M059J (cell line): ENCODE measurements at places on chromosomes 13 and 19.
A peak's percentile ranks its signal among the peaks of the same experiment; 100 is the strongest.

DNA sequence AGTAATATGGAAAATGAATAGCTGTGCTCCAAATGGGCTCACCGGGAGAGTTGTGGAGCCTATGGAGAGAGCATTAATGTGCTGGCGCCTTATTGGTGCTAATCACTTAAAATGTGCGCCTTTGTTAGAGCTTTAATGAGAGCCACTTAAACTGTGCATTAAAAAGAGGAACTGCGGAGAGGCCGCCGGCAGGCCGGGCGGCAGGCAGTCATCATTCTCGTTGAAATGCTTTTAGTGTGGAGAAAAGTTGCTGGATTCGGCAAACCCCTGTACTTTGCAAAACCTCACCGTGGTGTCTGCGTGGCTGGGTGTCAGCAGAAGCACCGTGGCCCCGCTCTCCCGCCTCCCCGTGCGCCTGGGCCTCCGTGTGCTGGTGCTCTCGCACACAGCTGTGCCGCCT lies 105.5 kb downstream of the KDM4B start:
- DNase-seq, result no peak

GRCh38 chr19:33438987-33439781 lies 65.7 kb downstream of the CEBPG start:
- DNase-seq, result no peak

- no peak for DNase-seq
These were observed 91.8 kb upstream of the POSTN start for GRCh38 chr13:37690361-37690760.

DNA sequence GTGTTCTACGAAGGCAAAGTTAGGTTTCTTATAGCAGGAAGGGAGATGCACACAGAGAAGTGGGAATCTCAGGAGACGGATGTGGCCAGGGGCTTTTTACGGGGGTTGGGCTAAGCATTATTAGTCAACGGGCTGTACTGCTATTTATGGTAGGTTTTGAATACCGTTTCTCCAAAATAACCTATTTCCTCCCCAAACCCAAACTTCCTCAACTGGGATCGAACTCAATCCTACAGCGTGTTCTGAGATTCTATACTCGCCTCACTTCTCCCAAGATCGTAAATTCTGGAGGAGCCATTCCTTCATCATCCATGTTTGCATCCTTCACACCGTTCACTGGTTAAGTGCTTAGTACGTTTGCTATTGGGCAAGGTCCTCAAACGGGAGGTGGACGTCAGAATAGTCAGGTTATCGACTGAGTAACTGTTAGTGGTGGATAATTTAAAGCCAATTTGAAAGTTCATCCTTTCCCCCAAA lies 1.2 kb upstream of the TRIM13 start:
- DNase-seq, result no peak

- peak; percentile 72 for DNase-seq
These were observed 2.7 kb upstream of the RASAL3 start for GRCh38 chr19:15466851-15467733.

DNA sequence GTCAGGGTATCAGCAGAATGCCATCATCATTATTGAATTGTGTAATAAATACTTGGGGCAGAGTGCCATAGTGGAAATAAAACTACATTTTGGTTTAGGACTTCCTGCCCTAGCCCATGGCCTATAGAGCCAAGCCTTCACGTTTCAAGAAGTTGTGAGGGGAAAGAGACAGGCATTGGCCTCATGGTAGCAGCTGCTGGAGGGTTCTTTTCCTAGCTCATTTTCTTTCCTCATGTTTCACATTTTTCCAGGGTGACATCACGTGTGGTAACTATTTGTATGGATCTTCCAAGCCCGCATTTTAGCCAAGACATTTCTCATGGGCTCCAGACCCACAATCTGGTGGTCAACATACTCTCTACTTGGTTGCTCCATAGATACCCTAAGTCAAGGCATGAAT lies 80.4 kb downstream of the LRCH1 start:
- peak; percentile 79 for DNase-seq

DNA sequence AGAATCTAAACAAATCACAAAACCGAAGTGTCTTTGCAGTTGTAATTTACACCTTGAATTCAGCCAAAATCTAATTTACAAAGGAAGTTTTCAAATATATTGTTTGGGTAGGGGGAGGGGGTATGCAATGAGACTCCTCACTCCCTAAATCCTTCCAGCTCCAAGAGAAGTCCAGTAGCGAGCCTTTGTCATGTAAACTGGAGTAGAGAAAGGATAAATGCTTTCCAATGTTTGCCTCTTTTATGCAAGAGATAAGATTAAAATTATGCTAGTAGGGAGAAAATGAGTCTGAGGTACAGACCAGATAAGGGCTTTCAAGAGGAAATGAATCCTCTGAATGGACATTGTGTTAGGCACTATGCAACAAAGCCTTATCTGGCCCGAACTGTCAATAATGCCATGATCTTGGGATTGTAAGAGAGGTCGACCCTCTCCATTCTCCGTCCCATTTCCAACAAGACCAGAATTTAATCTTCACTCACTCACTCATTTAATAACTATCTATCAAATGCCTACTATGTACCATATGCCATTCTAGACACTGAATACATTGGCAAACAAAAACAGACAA lies 199.2 kb downstream of the LACC1 start:
- DNase-seq, result no peak

DNA sequence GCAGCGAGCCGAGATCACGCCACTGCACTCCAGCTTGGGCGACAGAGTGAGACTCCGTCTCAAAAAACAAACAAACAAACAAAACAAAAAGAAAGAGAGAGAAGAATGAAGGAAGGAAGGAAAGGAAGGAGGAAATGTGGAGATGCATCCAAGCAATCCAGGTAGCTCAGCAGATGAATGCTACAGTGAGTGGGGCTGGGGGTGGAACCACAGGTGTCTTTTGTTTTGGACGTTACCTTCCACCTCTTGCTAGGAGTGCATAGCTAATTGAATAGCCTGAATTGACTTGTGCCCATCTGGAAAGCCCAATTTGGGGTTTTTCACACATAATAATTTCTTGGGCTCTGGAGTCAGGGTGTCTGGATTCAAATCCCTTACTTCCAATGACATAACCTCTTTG lies 66.0 kb upstream of the GTF3A start:
- DNase-seq, result no peak

GRCh38 chr19:33176670-33177416 lies 17.3 kb upstream of the LRP3 start:
- DNase-seq, result peak; percentile 99

- no peak for DNase-seq
These were observed 70.3 kb downstream of the PIBF1 start for GRCh38 chr13:72852207-72852606.

GRCh38 chr13:70255406-70255991 lies 147.2 kb upstream of the KLHL1 start:
- DNase-seq, result no peak

- no peak for DNase-seq
These were observed 2.7 kb downstream of the RGCC start for GRCh38 chr13:41460074-41460465.

GRCh38 chr13:108915634-108916512 lies 286.5 kb downstream of the MYO16 start:
- DNase-seq, result peak; percentile 95

- peak; percentile 20 for DNase-seq
These were observed at the start of gene STOML3 for GRCh38 chr13:38990693-38991092. Gene STOML3, minus strand, starts transcription at chr13:38990831. Its CDS starts 110 bp downstream, at chr13:38990721.

- peak; percentile 18 for DNase-seq
These were observed 7.0 kb downstream of the ZNF562 start for GRCh38 chr19:9667898-9668297.

GRCh38 chr19:35525873-35526272 lies 2.2 kb downstream of the SBSN start:
- no peak for DNase-seq

DNA sequence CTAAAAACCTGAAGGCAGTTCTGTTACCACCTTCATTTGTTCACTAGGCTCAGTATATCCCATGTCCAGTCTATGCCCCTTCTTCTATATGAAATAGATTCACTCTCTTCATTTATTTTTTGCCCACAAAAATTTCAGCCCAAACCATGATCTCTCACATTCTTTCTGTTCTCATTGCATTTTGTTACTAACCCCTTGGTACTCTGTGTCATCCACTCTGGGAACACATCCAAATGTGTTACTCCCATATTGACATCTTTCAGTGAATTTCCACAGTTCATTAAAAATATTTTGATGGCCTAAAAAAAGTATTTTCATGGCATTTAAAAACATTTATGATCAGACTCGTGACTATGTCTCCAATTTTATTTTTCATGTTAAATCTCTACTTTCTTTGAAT lies 378.9 kb downstream of the SLITRK1 start:
- DNase-seq, result peak; percentile 47

DNA sequence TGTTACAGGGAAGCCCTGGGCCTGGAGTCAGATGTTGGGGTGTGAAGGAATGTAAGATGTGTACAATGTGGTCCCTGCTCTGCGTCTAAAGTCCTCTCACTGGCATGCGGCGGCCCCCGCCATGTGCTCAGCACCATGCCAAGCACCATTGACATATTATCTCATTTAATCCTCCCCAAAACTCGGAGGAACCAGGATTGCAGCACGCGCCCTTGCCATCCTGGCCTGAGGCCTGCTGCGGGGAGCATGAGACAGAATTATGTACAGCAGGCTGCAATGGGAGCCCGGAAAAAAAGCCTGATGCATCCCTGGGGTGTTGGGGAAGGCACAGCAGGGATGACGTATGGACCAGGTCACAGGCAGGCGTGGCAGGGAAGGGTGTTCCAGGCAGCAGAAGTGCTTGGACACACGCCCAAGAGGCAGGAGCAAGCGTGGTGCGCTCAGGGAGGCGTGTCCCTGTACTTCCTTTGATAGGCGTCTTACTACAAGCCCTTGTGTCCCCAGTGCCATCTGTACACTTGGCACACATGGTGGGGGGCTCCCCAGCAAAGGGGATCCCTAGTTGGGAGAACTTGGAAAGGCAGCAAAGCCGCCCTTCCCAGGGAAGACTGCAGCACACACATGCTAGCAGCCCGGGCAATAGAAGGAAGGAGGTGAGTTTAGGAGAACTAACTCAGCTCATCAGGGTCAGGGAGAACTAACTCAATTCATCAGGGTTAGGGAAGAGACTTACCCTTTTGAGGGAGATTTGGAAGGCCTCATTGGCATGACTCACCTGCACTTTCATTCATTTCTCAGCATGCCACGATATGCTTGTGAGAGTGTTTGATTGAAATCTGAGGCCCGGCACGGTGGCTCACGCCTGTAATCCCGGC lies 3.4 kb downstream of the EVI5L start:
- DNase-seq, result peak; percentile 30

DNA sequence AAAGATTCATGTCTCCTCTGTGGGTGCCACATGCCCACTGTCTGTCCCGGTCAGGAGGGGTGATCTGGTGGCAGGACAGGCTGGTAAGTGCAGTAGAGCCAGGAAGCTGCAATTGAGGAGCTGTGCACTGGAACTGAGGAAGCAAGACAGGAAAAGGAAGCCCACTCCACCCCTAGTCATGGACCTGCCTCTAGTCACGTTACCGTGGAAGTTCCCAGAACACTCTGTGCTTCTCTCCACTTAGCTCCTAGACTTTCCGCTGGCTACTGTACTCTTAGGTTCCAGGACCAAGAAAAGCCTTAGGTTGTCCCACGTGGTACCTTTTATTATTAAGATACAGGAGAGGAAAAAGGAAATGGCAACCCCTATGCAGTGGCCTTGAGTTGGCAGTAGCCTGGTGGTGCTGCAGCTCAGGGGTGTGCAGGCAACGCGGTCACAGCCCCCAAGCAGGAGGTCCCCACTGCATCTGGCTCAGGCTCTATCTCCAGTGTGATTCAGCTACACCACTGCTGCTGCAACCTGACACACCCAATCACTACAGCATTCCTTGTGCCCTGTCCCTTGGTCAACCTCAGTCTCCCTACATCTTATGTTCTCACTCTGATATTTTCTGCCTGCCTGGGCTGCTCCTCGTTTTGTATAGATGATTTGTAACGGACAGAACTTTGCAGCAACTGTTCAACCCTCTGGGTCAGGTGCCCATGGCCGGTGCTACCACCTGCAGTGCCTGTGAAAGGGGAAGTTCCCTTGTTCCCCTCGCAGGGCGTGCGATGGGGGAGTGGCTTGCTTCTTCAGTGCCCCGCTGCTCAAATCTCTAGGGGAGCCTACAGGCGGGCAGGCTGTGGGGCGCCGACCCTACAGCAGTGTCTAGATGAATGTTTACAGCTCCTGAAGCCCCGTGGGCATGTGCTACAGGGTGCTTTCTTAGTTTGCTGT lies 24.4 kb upstream of the GPR12 start:
- DNase-seq, result no peak

- no peak for DNase-seq
These were observed 481.7 kb upstream of the SLC10A2 start for GRCh38 chr13:103547914-103548313.

DNA sequence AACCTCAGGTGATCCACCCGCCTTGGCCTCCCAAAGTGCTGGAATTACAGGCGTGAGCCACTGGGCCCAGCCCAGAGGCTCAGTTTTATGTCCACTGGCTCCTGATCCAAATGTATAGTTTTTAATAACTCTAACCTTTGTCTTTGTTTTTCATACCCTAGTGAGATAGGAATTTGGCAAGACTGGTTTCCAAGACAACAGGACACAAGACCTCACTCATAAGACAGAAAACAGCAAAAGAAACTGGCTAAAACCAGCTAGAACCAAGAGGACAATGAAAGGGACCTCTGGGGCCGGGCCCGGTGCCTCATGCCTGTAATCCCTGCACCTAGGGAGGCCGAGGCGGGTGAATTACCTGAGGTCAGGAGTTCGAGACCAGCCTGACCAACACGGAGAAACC lies 27.6 kb downstream of the CPT1C start:
- peak; percentile 52 for DNase-seq

DNA sequence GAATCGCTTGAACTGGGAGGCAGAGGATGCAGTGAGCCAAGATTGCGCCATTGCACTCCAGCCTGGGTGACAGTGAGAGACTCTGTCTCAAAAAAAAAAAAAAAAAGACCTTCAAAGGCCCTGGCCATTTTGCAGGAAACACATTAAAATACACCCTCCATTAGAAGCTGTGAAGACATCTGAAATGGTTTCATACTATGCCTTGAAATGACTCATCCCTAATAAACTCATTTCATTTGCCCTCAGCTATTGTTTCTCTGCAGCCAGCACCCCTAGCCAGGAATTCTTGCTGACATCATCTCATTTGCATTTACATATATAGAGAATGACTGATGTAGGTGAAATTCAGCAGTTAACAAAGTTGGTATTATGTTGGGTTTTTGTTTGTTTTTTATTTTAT lies 8.7 kb downstream of the EML2 start:
- DNase-seq, result peak; percentile 96

GRCh38 chr13:34214686-34215085 lies 396.7 kb downstream of the RFC3 start:
- DNase-seq, result peak; percentile 13

GRCh38 chr13:99982731-99983498 lies 1.3 kb downstream of the ZIC2 start:
- no peak for DNase-seq

- no peak for DNase-seq
These were observed 7.6 kb downstream of the EFNB2 start for GRCh38 chr13:106527826-106528225.

DNA sequence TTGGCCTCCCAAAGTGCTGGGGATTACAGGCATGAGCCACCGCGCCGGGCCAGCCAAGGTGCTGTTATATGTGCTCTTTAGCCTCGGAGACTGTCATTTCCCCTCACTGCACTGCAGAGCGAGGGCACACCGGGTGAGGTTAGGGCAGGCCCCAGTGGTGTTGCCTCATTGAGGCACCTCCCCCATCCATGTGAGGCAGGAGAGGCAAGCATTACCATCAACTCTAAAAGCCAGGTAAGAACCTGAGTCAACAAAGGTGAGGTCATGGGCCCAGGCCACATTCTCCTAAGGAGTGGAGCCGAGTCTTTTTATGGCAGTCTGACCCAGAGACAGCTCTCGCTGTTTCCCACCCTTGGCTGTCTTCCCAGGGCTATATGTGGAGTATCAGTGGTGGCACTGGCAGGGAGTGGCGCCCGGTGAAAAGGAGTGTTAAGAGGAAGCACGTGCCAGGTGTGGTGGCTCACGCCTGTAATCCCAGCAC lies 10.9 kb downstream of the B3GNT8 start:
- DNase-seq, result no peak
